ENCODE measurements at places on chromosomes 2 and 18.

GRCh38 chr2:41859615-41860514, 188.0 kb upstream of the PKDCC start:
- DNase-seq = no peak

DNA sequence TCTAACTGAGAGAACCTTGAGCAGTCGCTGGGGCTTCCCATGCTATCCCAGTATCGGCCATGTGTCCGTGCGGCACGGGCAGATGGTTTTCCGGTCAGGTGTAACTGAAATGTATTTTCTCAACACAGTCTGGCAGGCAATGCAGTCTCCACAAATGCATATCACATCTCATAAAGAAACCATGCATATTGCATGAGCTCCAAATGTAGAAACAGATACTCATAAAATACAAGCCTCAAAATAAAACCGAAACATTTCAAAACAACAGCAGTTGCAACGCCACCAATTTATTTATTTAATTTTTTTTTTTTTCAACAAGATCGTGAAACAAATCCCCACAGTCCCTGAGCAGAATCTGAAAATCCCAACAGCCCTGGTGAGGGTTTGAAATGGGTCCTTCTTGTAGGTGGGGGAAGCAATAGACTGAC, 299.4 kb downstream of the LPIN1 start:
- no peak for DNase-seq

DNA sequence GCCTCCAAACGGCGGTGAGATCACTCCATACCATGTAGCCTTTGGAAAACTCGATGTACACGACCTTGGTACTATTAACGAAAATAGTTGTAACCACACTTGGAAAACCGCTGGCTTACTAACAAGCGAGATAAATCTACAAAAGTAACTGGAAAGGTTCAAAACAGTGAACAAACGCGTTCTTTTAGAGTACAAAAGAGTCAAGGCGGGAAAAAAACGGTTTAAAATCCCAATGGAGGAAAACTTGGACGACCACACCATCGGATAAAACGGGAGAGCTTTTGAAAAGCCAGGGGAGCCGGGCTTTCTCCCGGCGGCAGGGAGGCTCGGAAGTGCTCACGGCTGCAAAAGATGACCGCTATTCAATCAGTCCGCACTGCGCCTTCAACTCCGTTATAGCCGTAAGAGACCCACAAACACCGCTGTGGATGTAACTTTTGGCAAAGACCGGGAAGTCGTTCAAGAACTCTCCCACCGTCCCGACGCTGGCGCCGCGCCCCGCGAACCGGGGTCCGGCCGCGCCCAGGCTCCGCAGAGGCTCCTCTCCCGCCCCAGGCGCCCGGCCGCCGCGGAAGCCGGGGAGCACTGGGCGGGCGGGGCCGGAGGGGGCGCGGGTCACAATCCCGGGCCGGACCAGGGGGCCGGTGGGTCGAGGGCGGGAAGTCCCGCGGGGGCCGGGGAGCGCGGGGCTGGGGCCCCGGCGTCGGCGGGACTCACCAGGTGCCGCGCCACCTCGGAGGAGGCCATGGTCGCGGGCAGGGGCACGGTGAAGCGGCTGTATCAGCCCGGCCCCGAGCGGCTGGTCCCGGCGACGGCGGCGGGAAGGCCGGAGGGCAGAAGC, 465 bp downstream of the SEPTIN10 start:
- DNase-seq = no peak

- DNase-seq = no peak
These were observed 177.3 kb downstream of the HDAC4 start for GRCh38 chr2:239223310-239224198.

DNA sequence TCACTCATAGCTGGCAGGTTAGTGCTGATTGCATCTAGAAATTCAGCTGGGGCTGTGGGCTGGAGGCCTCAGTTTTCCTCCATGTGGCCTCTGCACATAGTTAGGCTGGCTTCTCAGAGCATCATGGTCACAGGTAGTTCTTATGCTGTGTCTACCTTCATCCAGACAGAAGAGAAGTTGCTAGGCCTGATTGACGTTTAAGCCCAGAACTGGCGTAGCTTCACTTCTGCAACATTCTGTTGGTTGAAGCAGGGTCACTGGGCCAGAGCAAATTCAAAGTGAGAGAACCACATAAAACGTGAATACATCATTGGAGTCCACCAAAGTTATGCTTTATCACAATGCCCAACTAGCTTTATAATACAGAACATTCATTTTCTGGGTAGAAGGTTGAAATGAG, 116.0 kb downstream of the SPP2 start:
- no peak for DNase-seq

- no peak for DNase-seq
These were observed 2.2 kb upstream of the PCYOX1 start for GRCh38 chr2:70255637-70256314.

DNA sequence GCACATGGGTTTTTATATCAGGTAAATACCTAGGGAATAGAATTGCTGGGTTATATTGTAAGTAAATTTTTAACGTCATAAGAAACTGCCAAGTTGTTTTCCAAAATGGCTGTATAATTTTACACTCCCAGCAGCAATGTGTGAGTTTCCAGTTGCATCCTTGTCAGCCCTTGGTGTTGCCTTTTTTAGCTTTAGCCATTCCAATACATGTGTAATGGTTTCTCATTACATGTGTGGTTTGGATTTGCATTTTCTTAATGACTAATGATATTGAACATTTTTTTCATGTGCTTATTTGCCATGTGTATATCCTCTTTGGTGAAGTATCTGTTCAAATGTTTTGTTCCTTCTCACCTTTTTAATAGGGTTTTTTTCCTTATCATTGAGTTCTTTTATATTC, 70.8 kb downstream of the ABI2 start:
- no peak for DNase-seq

DNA sequence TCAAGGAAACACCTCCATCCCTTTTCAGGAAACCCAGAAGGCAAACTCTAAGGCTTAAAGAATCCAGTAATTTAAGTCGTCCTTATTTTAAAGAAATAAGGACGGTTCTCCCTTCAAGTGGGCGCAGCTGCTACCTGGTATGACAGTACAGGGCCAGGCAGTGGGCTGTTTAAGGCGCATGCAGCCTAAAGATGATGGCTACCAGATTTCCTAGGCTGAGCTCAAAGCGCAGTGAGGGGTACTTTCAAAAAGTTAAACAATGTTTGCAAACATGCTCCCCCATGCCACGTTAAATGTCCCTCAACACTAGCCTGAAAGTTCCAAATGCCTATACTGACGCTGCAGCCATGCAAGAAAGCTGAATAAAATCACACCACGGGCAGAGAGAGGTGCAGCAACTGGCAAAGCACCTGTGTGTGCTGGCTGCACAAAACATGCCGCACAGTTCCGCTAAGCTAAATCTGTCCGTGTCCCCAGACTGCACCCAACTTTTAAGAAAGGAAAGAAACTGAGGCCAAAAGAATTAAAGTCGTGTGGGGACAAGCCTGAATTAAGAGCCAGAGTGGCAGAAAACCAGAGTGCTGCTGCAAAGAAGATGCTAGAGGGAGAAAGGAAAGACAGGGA, 583 bp downstream of the HIBCH start:
- DNase-seq = peak; percentile 23

- no peak for DNase-seq
These were observed 31.3 kb upstream of the TANK start for GRCh38 chr2:161128885-161129284.

DNA sequence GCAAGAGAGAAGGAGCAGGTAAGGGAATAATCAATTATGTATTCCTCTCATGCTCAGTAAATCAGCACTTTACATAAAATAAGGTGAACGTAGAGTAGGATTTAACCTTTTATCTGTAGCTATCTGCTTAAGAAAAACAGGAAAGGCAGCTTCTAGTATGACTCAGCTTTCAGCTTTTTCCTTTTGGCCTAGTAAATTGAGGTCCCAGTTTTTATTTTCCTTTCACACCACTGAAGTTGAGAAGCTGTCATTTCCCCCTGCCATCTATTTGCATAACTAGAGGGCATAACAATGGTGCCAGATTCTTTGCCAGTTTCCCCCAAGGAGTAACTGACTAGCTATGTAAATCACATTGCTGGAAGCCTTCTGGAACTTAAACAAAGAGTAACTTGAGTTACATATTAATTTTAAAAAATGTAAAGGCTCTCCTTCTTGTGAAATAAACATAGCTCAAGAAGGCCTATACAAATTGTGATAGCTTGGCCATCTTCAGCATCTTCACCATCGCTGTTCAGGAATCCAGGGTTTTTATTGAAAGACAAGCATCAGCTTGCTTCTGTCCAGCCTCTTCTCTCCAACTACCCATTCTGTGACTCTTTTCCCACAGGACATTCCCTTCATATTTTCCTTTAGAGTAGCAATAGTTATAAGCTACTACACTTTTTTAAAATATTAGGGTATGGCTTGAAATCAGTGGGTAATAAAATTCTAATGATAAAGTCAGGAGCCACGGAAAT, 97.0 kb downstream of the KYNU start:
- DNase-seq = no peak

DNA sequence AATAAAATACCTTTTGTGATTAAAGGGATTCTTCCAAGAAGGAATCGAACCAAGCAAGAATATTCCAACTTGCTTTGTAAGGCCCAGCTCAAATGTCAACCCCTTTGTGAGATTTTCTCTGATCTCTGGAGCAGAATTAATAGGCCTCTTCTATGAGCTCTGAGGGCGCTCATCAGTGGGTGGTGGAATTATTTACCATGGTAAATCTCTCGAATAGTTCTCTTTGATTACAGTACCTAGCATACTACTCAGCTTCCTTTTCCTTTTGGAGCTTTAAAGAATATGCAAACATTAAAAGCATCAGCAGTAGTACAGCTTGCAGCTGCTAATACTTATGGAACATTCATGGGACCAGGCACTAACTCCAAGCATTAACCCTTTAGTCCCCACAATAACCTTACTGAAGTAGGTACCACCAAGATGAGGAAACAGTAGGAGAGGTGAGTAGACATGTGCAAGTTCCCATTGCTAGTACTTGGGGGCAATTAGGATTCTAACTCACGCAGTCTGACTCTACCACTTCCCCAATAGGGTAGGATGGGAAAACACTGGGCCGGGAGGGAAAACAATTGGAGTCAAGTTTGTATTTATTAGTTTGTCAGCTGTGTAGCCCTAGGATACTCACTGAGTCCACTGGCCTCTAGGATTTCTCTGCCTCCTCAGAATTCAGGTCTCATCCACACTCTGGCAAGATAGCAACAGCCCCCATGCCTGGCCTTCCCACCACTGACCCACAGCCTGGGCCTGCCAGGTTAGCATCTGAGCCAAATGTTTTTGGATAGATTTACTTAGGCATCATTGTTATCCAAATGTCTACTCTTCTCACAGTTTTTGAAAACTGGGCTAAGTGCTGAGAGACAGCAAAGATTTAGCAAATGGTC, 21.7 kb downstream of the ADD2 start:
- DNase-seq = no peak

All from activated CD4-positive, alpha-beta T cell treated with anti-CD3 and anti-CD28 coated beads, Interleukin-2, amount 50 U/mL, for 16 hours (primary cell).